ENCODE measurements at places on chromosomes 11 and 22.

DNA sequence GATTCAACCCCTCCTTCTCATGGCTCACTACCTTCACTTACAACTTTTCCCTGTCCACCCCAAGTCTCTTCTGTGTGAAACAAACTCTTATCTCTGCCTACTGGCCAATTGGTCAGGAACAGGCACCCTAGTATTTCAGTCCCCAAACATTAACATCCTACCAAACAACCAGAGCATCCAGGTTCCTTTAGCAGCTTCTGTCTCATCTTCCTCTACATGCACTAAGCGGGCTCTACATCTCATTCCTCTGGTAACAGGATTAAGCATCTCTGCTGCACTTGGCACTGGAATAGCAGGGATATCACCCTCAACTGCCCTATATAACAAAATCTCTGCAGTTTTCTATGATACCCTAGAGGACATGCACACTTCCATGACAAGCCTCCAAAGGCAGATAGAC is 116.2 kb downstream of the JRKL start:
- no peak for DNase-seq

GRCh38 chr11:126824035-126824607 is 176.4 kb downstream of the KIRREL3 start:
- no peak for DNase-seq

DNA sequence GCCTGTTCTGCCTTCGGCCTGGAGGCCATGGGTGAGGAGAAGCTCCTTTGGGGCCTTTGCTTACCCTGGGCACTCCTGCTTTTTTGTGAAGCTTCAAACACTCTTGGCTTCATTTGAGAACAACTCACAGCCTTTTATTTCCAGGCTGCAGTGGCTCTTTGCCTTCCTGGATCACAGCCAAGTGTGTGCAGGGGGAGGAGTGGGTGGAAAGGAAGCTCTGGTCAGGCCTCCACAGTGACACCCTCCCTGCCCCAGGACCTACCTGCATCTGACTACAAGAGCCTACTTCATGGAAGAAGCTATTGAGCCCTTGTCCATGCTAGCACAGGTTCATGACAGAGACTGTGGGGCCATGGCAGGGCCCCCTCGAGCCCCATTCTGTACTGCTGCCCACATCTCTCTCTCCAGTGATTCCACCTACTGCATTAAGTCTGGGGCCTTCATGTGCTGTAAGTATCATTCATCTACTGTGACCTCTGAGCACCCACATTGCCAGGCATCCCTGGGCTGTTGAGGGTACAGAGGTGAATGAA is 52.3 kb downstream of the GAB4 start:
- DNase-seq, result no peak

DNA sequence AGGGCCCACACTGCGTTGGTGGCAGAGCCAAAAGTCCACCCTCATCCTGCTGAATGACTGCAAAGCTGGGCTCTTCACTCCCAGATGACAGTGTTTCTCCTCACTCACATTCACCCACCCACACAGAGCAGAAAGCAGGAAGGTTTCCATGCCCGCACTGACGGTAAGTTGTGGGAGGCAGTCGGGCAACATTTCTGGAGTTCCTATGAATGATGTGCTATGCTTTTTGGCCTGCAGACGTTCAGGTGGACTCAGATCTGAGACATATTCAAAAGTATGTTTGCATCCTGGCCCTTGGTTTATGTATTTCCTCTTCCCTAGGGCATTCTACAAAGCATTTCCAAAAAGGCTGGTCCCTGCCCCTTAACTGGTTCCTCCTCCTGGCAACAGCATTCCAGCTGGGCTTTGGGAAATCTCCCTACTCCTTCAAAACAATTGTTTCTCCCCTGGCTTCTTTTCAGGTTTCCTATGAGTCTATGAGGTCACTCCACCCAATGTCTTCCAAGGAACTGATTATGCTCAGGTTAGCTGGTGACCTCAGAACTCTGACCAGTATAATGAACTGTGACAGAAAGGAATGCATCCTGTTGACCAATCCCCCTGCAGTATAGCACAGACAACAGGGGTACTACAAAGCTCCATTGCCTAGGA is 36.4 kb downstream of the PACSIN2 start:
- DNase-seq, result no peak
